ENCODE measurements at places on chromosomes 2 and 18.

DNA sequence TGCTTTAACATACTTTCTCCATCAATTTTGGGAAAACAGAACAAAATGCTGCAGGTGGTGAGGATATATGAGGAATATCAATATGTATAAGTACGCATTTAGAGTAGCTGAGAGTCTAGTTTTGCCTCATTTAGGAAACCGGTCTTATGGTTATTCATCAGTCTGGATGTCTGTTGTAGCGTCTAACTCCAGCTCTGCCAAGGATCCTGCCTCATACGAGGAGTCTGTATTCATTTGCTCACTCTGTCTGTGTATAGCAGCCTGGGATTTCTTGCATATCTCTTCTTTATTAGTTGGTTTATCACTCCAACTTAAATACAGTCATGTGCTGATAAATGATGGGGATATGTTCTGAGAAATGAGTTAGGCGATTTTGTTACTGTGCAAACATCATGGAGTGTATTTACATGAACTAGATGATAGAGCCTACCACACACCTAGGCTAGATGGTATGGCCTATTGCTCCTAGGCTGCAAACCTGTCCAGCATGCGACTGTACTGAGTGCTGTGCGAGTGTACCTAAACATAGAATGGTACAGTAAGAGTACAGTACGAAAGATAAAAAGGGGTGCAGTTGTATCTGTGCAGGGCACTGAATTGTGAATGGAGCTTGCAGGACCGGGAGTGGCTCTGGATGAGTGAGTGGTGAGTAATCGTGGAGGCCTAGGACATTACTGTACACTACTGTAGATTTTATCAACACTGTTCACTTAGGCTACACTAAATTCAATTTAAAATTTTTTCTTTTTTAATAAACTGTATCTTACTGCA is 148.1 kb downstream of the ZNF407 start:
- no peak for DNase-seq

GRCh38 chr18:58135701-58136331 is 91.8 kb downstream of the NEDD4L start:
- DNase-seq, result no peak

DNA sequence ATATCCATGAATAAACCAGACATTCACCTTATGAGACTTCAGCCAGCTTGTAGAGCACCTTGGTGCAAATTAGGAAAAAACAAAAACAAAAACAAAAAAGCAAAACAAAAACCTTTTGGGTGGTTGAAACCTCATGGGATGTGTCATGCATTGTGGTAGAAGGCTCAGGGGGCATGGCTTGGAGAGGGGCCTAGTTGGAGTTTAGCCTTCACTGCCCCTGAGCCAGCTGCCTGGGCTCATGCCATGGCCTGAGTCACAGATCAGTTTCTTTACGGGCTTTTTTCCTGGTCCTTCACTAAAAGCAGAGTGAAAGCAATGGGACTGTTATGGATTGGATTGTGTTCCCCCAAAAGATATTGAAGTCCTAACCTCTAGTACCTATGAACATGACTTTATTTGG is 22.0 kb upstream of the DAPL1 start:
- no peak for DNase-seq

DNA sequence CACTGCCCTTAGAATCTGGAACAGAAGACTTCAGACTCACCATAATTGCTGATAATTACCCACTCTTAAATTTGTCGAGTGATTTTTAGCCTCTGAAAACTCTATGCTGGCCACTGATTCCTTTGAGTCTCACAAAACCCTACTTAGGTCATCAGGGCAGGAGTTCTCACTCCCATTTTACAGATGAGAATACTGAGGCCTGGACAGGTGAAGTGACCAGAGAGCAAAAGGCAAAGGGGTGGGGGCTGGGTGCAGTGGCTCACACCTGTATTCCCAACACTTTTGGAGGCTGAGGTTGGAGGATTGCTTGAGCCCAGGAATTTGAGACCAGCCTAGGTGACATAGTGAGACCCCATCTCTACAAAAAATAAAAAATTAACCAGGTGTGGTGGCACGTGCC is 34.8 kb upstream of the SLC35F6 start:
- DNase-seq, result no peak

DNA sequence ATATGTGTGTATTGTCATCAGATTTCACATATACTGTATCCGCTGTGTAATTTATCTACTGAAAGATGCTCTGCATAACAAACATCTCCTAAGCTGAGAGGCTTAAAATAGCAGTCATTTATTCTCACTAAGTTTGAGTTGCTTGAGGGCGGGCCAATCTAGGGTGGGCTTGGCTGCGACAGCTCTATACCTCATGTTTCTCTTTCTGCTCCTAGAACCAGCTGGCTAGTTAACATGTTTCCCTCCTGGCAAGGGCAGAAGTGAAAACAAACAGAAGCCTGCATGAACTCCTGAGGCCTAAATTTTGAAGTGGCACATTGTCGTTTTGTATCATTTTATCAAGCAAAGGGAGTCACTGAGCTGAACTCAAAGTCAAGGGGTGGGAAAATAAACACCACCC is 585.0 kb upstream of the VRK2 start:
- DNase-seq, result no peak

GRCh38 chr2:27810455-27810854 is 38.9 kb downstream of the MRPL33 start:
- no peak for DNase-seq

DNA sequence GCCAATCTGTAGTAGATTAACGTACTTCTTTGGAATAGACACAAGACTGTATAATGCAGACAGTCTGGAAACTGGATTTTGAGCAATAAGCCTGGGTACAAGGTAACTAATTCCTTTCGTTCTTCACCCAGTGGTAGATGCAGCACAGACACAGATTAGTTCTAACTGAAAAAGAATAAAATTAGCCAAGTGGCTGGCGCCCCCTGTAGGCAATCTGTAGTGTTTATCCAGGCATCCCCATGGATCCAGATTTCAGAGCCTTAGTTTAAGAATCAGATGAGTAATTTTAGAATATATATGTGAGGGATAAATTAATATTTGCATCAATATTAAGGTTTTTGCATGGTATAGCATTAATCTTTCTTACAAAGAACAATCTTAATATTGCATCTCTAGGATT is 563.9 kb downstream of the DCC start:
- no peak for DNase-seq

DNA sequence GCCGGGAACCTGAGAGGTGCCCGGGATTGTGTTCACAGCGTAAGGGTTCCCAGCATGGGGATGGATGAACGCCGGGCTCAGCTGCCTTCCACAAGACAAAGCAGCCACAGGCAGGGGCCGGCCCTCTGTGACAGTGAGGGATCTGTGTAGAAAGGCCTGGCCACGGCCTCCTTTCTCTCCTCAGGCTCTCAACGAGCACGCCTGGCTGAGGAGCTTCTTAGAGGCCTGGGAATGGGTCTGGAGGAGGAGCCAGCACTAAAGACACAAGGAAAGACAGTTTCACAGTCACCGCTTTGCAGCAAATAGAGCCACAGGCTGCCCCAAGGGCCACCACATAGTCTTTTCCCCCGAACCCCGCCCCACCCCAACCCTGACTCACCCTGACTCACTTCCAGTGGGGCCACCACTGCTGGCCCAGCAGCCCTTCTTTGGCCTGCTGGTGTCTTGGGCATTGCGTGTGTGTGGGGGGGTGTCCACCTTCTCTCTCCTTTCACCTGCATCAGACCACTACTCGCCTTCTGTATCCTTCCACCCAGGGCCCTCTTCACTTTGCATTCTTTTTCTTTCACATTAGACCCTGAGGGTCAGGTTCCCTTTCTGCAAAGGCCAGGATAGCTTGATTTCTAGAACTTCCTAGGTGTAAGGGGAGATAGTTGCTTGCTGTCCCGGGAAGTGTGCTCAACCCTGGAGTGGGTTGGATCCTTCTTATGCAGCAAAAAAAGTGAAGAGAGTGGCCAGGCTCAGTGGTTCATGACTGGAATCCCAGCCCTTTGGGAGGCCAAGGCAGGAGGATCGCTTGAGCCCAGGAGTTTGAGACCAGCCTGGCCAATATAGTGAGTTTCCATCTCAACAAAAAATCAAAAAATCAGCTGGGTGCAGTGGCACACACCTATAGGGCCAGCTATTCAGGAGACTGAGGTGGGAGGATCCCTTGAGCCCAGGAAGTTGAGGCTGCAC is 19.3 kb upstream of the HPCAL1 start:
- DNase-seq, result no peak

- peak; percentile 8 for DNase-seq
Measured at GRCh38 chr2:157245846-157246764, 11.4 kb upstream of the GALNT5 start.

Data from activated T-helper 9 cell treated with anti-CD3 and anti-CD28 coated beads, Interleukin-2, amount 50 U/mL, for 16 hours (primary cell).